ENCODE measurements at places on chromosomes 11 and 22.

DNA sequence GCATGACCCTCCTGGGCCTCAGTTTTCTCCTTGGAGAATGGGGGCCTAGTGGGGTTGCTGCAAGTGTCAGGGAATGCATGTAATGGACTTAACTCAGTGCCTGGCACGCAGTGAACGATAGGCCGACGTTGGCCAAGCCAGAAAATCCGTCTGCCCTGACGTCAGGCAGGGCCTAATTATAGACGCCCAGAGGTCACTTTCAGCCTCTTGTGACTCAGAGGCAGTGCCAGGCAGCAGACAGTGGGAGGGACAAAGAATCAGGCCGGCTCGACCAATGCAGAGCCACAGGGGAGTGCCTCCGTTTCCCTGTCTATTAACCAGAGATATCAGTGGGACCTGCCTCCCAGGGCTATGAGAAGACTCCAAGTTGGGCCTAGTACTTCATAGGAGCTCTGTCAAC is 115.0 kb downstream of the MN1 start:
- DNase-seq: no peak

DNA sequence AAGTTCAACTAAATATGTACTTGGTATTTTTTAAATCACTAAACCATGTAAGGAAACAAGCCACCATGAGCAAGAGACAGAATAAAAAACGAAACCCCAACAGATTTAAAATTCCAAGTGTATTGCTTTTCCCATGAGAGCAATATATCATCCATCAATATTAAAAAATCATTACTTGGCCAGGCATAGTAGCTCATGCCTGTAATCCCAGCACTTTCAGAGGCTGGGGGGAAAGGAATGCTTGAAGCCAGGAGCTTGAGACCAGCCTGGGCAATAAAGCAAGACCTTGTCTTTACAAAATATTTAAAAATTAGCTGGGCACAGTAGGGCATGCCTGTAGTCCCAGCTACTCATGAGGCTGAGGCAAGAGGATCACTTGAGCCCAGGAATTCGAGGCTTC is 190.8 kb downstream of the TTC28 start:
- DNase-seq: no peak

- DNase-seq: peak; percentile 18
These were observed 60.7 kb downstream of the TTC17 start for GRCh38 chr11:43419460-43419859.

DNA sequence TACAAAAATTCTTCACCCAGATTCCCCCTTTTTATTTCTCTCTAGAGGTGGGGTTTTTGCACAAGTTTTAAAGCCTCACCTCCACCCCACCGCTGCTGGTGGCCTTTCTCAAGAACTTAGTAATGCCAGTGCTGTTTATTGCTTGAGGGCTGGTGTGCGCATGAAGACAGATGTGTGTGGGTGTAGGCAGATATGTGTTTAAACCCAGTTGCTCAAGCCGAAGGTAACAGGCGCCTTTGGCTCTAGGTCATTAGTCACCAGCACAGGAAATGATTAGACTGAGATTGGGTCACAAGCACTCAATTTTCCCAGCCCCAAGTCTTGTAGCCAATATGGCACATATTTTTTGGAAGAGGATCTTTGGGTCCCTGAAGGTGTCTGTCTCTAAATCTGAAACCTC is 2.7 kb upstream of the CLMP start:
- DNase-seq: no peak

DNA sequence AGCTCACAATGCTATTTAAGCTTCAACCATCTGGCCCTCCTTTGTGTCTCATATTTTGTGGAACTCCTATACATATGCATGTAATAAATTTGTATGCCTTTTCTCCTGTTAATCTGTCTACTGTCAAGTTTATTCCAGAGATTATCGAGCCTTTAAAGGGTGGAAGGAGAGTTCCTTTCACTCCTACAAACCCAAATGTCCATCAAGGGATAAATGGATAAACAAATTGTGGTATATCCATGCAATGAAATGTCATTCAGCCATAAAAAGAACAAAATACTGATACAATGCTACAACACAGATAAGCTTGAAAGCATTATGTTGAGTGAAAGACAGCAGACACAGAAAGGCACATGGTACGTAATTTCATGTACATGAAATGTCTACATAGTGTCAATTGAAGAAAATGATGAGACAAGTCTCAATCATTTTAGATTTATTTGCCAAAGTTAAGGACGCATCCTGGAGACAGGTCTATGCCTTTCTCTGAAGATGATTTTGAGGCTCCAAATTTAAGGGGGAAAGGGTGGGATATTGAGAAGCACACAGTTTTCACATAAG is 17.7 kb upstream of the FEZ1 start:
- no peak for DNase-seq

DNA sequence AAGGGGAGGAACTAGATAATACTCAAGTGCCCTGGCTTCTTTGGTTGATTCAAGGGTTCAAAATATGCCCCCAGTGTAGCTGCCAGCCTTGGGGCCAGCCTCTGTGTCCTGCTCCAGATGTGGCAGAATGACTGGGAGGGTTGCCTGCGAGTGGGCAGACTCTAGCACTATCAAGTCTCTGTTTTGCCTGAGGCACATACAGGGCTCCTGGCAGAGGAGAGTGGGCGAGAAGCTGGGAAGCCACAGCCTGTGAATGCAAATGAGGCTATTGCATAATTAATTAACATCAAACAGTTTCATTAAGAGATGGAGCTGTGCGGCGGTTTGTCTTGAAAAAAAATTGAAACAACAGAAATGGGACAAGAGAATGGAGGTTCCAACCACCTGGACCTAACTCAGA is 50.8 kb downstream of the BUD13 start:
- no peak for DNase-seq

- DNase-seq: peak; percentile 38
These were observed 12.7 kb downstream of the DUSP8 start for GRCh38 chr11:1559111-1559951.

DNA sequence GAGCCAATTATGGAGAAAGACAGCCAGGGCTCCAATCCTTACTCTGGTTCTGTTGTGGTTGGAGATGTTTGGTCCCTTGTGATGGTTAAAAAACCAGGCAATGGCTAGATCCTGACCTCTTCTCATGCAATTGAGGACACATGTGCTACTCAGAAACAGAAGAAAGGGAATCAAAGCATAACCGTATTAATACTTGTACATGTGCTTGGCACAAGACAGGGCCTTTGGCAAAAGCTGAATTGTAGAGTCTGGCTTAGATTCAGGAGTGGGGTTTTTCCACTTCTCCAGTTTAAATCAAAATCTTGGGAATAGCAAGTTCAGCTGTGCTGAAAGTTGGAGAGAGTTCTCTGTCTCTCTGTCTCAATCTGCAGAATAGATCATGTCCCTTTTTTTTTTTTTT is 80.1 kb upstream of the E2F8 start:
- no peak for DNase-seq

All from GM13977 (cell line).